ENCODE measurements at places on chromosomes 13 and 19. TPM values are rescaled to one million over a fixed set of nuclear protein-coding genes. Genes with fewer than 3 reads are reported as not detected.

Gene ZNF793
- 0.03 TPM for total RNA-seq

Gene LPAR6
- total RNA-seq: 0.18 TPM

Gene MYCBP2
- 20.8 TPM for total RNA-seq

Gene LHB
- total RNA-seq: not detected

Gene NCR1
- total RNA-seq: not detected

Gene PRODH2
- total RNA-seq: 0.18 TPM

Gene BRSK1
- 4.1 TPM for total RNA-seq

Gene LRRC8E
- total RNA-seq: 7.1 TPM

Gene ZNF850
- total RNA-seq: 0.54 TPM

Gene ZNF534
- not detected for total RNA-seq

Gene RFX1
- total RNA-seq: 6.5 TPM

Gene WTIP
- total RNA-seq: 33.2 TPM

Gene GAPDHS
- not detected for total RNA-seq

Gene IZUMO4
- 0.17 TPM for total RNA-seq

Gene CFD
- total RNA-seq: 23.6 TPM

Gene C1QTNF9
- total RNA-seq: not detected

Gene MYPOP
- total RNA-seq: 8.5 TPM

Gene IL12RB1
- not detected for total RNA-seq
